ENCODE measurements at places on chromosomes 7 and 10.

DNA sequence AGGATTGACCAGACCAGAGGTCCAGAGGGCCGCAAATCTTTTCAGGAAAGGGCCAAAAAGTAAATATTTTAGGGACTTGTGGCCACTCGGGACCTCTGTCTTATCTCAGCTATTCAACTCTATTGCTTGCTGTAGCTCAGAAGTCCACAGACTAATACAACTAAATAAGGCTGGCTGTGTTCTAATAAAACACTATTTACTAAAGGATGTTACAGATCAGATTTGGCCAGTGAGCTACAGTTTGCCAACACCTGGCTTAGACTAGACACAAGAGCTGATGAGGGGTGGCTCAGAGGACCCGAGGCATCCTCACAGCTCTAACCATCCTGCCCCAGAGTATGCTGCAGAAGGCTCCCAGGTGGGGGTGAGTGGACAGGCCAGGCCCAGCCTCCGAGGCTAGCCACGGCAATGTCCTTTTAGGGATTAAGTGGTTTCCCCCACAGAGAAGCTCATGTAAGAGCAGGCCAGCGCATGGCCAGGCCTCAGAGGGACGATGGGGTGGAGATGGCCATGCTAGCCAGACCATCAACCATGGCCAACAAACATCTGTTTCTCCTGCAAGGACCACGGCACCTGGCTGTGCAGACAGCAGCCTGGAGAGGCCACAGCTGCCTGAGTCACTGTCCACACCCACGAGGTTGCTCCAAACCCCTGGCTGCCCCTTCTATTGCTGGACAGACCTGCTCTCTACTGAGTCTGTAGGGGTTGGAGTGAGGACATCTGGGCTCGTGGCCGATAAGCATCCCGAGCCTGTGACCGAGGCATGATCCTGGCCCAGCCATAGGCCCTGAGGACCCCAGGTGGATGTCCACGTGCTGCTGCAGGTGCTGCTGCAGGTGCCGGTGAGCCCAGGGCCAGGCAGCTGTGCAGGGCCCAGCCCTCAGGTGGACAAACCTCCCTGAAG, 76.5 kb downstream of the AFAP1L2 start:
- no peak for DNase-seq

- no peak for DNase-seq
These were observed at the start of gene CLRN3 for GRCh38 chr10:127892743-127893142. Gene CLRN3, minus strand, starts transcription at chr10:127892941. Its CDS starts 157 bp downstream, at chr10:127892784.

DNA sequence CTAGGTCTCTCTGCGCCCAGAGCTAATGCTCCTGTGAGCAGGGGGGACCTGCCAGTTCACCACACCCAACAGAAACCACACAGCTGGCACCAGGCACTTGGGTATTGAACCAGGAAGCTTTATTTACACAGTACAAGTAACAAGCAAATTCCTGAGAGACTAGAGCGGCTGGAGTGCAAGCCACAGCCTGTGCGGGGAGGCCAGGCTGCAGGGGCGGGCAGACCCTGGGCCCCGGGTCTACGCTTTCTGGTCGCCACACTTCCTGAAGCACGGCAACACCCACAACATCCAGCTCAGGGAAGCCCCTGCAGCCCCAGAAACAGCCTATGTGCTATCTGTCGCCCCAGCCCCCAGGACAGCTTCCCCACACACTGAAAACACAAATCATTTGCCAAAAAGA, 125.0 kb downstream of the FAM53B start:
- DNase-seq, result no peak

DNA sequence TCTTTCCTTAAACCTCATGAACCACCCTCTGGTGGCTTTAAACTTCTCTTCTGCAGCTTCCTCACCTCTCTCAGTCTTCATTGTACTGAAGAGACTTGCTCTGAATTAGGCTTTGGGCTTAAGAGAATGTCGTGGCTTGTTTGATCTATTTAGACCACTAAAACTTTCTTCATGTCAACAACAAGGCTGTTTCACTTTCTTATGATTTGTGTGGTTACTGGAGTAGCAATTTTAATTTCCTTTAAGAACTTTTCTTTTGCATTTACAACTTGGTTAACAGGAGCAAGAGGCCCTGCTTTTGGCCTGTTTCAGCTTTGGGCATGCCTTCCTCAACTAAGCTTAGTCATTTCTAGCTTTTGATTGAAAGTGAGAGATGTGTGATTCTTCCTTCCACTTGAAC, 38.1 kb upstream of the CDHR3 start:
- no peak for DNase-seq

DNA sequence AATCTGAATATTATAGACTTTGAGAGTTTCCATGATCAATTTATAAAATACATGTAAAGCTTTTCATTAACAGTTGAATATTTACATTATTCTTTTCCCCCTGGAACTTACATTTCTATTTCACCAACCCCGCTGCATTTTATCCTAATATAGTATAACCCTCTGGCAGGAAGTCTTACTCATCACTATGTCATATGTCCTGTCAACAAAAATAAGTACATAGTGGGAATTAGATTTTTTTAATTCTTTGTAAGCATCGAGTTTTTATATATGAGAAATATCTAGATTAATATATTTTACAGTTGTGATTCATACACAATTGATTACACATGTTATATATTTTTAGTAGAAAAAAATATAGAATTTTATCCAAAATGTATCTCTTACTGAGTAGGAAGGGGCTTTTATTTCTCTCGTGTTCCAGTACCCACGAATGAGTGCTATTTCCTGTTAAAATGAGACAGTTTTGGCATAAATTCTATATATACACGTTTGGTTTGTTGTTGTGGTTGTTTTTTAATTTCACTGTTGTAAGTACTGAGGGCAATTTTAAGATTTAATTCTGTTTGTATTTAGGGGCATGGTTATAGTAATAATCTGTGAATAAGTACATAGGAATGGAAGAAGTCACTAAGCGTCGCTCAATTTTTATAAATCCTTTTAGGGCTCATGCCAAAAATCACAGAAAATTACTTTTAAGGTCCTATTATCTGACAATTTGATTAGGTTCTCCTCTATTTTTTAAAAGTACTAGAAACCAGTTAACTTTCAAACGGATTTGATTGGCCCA, 87.1 kb downstream of the HECW1 start:
- no peak for DNase-seq

GRCh38 chr7:75889826-75890225, 11.0 kb downstream of the RHBDD2 start:
- DNase-seq, result no peak

DNA sequence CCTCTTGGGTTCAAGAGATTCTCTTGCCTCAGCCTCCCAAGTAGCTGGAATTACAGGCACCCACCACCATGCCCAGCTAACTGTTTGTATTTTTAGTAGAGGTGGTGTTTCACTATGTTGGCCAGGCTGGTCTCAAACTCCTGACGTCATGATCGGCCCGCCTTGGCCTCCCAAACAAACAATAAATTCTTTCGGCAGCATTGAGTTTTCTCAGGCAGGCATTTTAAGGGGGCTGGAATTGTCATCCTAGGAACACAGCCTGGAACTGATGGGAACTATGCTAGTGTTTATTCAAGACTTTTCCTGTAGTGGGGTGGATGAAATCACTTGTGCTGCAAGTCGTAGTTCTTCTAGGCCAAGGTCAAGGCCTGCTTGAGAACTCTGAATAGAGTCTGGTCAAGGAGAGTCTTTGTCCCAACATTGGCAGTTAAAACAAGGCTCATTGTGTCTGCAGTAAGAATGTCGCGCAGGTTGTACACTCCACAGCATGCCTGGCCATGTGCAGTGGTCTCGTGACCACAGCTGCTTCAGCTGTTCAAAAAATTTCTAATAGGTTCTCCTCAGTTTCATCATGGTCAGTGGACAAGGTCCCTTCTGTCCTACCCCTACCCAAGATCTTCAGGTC, 92.8 kb downstream of the HECW1 start:
- no peak for DNase-seq

GRCh38 chr10:45439873-45440272, 65.9 kb downstream of the ALOX5 start:
- DNase-seq, result no peak

GRCh38 chr10:47091421-47091820, 180.2 kb downstream of the PTPN20 start:
- DNase-seq, result no peak

DNA sequence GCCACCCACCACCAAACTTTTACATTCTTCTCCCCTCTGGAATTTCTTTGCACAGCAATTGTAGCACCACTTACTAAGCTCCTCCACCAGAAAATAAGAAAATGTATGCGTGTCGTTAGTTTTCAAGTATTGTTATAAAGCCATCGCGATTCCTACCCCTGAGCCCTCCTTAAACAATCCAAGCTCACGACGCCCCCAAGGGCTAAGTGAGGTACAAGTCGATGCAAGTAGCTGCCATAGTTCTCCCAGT, 1.3 kb downstream of the FRAT2 start:
- DNase-seq, result no peak

DNA sequence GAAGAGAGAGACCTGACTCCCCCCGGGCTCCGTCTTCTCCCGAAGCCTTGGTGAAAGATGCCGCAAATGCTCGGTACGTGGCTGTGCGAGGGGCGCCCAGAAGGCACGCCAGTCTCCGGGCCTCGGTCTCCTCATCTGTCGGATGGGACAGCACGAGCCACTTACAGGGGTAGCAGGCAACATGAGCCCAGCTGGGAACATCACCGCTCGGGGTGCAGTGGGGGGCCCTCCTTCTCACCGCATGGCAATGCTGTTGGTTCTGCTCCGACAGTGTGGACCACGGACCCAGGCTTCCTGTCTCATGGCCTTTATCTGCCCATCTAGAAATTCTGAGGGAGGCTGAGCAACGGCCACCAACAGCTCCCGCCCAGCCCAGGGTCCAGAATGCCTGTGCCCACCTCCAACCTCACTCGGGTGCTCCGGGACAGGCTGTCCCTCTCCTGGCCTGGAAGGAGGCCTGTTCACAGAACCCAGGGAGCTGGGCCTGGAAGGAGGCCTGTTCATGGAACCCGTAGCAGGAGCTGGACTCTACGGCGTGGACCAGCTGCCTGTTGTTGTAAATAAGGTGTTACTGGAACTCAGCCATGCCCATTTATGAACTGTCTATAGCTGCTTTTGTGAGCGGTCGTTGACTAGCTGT, 15.8 kb downstream of the ADAP1 start:
- DNase-seq, result no peak

DNA sequence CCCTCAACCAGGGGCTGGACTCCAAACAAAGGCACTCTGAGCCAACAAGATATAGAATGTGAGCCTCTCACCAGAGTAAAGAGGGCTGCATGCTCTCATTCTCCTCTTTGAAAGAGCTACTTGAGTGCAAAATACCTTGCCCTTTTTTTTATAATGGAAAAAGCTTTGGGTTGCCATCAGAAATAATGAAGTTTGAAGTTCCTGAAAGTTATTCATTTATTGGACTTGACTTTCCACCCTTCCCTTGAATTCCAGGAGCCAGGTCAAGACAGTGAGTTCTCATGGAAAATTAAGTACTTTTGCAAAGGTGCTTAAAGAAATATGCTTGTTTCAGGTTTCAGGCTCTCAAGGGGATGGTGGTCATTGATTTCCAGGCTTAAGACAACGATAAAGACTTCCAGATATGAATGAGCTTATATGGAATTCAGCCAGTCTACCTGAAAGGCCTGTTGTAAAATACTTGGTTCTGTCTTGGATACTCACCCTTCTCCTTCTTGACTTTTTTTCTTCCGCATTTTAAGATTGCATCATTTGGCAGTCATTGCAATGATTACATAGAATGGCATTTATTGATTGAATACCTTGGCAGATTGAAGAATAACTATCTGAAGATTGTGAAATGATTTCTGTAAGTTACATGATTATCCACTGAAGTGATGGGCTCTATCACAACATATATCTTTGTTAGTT, 696.4 kb downstream of the INHBA start:
- DNase-seq, result no peak

DNA sequence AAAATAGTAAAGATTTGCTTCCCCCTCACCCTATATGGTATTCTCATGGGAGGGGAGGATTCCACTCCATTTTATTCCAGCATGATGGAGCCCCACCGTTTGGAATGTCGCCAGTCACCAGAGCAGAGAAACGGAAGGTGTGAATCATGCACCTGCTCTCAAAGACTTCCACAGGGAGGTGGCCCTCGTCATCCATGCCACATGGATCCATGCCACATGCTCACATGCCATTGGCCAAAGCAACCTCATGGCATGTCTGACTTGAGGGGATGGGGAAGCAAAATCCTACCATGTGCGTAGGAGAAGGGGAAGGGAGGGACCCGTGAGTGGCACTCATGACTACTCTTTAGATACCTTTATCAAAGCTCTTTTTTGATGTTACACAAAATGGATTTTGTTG, 256.0 kb downstream of the SKAP2 start:
- DNase-seq, result no peak

DNA sequence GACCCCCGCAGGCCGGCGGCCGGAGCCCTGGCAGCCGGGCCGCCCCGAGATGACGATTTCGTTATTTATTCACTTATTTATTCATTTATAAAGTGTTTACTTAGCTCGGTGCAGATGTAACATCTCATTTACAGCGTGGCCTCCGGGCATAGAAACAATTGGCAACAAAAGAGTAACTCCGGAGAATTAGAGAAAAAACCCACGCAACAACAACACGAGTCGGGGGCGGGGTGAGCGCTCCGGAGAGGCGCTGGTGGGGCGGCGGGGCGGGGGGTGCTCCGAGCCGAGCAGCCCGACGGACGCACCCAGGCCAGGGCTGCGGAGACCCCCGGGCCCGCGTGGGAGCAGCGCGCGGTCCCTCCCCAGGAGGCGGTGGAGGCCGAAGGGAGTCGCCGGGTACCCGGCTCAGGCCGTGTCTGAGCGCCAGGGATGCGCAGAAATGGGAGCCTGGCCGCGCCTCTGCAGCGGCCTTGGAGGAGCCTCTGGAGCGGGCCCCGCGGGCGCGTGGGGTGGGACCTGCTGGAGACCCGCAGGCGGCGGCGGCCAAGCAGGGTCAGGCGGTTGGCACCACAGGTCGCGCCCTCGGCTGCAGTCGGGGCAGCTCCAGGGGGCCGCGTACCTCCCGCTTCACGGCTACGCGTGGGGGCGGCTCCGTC, 14.3 kb downstream of the UNCX start:
- no peak for DNase-seq

DNA sequence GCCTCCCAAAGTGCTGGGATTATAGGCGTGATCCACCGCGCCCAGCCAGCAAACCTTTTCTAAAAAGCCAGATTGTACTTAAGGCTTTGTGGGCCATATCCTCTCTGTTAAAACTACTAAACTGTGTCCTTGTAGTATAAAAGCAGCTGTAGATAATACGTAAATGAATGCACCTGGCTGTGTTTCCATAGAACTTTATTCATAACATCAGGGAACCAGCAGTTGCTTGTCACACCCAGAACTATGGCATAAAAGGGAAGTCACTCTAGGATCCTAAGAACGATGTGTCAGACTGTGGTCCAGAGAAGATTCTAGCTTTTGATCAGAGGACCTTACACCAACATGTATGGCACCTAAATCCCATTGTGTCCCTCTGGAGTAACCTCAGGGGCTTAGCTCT, 63.0 kb downstream of the DENND2A start:
- DNase-seq, result no peak
